ENCODE measurements at places on chromosomes 16 and 17.

- DNase-seq = no peak
Measured at GRCh38 chr17:15039366-15039765, 225.8 kb downstream of the PMP22 start.

GRCh38 chr16:3095869-3096268 is 3.2 kb downstream of the ZSCAN10 start:
- DNase-seq = no peak

DNA sequence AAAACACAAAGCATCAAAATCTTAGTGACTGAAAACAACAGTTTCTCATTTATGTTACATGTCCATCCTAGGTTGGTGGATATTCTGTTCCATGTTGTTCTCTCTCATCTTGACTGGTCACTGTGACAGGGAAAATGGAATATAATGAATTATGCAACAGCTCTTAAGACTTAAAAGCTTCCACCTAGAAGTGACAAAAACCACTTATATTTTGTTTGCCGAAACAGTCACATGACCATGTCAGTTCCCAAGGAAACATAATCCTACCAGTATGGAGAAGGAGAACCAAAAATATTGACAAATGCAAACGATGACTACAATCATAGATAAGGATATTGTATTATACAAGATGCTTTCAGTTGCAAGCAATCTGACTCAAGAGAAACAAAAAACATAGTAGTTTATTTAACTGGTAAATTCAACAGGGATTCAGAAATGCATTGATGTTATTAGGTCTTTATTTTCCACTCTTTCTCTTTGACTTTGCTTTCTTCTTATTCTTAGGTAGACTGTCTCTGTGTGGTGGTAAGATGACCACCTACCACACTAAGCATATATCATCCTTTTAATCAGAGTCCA is 103.8 kb downstream of the SSH2 start:
- DNase-seq = no peak

DNA sequence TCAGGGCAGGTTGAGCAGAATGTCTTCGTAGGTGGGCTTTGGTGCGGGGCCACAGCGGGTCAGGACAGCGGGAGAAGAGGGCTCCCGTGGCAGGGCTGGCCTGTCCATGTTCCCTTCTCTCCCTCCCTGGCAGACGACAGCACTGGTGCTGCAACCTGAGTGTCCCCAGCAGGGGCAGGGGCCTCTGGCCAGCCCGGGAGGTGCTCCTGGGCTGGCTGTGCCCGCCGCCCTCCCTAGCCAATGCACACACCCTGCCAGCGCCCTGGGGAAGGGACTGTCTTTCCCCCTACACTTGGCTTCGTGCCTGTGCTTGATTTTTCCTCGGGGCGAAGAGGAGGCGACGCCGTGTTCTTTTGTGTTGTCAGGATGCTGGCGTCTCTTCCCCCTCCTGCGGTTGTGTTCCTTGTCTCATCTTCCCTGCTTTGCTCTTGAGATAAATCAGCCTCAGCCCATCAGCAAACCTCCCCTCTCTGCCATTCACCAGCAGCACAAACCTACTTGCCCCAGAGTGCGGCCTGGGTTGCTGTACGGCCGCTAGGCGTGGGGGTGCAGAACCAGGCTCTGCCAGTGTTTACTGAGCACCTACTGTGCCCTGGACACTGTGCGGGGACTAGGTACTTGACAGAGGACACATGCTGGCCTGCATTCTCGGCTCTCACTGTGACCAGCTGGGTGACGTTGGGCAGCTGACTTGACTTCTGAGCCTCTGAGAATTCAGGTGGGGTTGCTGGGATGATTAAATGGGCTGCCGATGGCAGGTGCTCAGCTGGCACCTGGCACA is 237.3 kb upstream of the CIBAR2 start:
- DNase-seq = no peak

GRCh38 chr16:66388350-66389139 is 22.1 kb downstream of the CDH5 start:
- DNase-seq = no peak

DNA sequence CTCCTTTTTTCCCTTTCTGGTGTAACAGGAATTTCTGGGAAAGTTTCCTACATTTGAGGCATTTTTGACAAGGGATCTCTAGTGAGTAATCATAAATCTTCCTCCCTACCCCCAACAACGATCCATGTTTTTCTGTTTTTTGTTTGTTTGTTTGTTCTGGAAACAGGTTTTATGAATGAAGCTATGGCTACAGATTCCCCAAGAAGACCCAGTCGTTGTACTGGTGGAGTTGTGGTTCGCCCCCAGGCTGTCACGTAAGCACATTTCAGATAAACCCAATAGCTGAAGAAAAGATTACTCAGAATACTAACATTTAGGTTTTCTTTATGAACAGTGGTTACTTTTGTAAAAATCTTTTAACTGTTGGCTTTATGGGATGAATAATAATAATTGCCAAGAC is 1.6 kb downstream of the BCAS3 start:
- no peak for DNase-seq

- DNase-seq = no peak
Measured at GRCh38 chr17:33241390-33241789, 51.7 kb downstream of the ASIC2 start.

DNA sequence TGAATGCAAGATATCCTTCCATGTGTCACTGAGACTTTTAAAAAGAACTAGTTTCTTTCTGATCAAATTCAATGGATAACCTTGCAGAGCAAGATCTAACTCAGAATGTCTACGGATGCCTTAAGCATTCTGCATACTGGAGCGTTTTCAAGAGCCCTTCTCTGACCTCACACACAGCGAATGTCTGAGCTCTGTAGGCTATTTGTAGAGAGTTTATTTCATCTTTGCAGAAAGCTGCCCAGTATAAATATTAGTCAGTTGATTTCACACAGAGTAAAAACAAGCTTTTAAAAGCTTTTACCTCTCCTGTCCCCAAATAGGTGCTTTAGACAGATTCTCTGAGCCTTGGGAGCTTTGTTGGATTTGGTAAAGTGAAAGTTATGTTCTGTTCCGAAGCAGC is 165.0 kb downstream of the RBFOX1 start:
- no peak for DNase-seq

DNA sequence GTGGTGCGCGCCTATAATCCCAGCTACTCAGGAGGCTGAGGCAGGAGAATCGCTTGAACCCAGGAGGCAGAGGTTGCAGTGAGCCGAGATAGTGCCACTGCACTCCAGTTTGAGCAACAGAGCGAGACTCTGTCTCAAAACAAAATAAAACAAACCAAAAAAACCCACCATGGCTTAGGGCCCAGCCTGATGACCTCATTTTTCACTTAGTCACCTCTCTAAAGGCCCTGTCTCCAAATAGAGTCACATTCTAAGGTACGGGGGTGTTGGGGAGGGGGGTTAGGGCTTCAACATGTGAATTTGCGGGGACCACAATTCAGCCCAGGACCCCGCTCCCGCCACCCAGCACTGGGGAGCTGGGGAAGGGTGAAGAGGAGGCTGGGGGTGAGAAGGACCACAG is 1.4 kb upstream of the STH start:
- no peak for DNase-seq
